NCI-H1417 treated with DMSO at 0.1 percent for 48 hours (cell line): ENCODE measurements at places on chromosomes 12 and 14.

DNA sequence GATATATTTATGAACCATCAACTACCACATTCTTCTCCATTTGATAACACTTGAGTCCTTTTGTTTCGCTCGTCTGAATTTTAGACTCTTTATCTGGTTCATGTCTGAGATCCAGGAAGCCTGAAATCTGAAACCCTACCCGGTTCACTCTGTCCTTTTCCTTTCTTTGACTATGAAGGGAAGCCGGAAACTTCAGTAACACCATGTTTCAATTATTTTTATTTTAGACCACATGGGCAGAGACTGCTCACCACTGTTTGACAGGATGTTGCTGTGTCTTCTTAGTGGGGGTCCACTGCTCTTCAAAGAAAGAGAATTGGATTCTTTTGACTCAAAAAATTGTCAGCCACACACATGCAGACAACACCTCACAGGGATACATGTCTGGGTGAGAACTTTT lies 331.9 kb upstream of the FLRT2 start:
- no peak for DNase-seq

DNA sequence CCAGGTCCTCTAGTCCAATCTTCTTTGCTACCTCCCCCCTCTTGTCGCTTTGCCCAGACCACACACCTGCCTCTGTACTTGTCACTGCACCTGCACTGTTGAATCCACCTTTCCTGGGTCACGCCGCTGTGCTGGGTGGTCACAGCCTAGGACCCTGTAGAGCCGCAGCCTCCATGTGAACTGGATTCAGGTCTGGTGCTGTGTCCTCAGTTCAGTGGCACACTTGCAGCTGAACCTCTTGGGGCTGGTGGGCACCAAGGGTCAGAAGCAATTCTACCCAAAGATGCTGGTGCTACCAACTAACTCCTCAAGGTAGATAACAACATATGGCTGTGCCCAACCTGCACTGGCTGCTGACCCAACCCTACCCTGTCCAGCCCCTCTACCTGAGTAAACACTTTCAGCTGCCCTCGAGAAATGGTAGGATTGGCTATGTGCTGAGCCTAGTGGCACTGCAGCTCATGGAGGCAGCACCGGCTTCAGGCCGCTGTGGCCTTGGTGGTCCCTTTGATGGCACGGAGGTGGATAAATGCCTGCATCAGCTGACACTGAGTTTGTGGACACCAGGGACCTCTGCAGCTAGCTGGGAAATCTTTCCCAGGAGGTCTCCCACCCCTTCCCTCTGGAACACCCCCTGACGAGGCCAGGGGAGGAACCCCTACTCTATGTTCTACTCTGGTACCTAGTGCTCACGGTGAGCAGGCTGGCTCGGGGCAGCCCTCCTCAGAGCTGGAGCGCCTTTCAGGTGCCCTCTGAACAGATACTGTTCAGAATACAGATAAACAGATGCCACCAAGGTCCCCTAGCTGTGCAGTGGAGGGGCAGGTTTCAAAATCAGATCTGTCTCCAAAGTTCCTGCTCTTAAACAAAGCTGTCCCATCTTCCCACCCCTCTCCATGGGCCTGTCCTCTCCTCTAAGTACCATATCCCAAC lies 14.3 kb downstream of the AGAP2 start:
- no peak for DNase-seq

GRCh38 chr12:51421266-51421884 lies 3.3 kb upstream of the SLC4A8 start:
- peak; percentile 56 for DNase-seq

DNA sequence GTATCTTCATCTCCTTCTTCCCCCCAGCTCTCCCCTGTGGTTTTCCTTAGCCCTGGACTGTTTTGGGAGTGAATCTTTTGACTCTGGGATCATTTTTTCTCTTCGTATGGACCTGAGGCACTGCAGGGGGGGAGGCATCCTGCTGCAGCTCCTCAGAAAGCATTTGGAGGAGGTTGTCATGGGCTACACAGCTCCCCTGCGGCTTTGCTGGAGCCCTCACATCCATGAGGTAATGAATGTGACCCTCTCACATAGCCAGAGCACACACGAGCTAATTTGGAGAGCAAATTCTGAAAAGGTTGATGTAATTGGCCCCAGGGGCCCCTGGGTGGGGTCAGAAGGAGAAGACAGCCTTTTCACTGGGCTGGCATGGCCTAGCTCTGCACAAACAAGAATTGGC lies 110.9 kb downstream of the PAH start:
- DNase-seq: no peak

GRCh38 chr12:57726151-57726883 lies 12.2 kb downstream of the AGAP2 start:
- DNase-seq: peak; percentile 47

DNA sequence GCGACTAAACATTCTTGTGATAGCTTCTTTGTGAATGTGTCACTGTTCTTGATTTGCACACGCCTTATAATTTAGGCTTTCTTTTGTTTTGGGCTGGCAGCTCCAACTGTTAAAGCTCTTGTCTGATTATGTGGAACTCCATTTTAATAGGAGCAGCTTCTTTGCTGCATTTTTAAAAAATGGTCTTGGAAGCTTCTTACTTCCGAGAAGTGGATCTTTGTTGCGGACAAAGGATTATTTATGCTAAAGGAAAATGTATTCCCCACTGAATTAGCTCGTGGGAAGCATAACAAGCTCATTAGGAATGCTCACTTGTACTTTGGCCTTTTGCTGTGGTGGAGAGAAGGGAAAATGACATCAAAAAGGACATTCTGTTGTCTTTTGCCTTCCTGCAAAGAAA lies 20.0 kb downstream of the GAS2L3 start:
- no peak for DNase-seq

DNA sequence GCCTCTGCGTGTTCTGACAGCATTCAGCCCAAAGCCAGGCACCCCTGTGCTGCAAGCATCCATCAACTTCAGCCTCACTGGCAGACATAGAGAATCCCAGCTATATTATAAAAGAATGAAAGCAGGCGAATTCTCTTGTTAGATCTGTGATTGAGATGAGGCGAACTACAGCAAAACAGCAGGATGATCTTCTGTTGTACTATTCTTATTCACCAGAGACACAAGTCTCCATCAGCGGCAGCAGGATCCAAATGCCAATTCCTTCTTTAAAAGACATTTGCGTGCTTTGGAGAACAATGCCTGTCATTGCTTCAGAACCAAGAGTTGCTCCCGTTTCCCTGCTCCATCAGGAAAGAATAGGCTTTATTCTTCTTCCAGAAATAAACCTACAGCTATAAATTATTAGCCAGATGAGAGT lies 188.9 kb downstream of the SLC41A2 start:
- DNase-seq: no peak

DNA sequence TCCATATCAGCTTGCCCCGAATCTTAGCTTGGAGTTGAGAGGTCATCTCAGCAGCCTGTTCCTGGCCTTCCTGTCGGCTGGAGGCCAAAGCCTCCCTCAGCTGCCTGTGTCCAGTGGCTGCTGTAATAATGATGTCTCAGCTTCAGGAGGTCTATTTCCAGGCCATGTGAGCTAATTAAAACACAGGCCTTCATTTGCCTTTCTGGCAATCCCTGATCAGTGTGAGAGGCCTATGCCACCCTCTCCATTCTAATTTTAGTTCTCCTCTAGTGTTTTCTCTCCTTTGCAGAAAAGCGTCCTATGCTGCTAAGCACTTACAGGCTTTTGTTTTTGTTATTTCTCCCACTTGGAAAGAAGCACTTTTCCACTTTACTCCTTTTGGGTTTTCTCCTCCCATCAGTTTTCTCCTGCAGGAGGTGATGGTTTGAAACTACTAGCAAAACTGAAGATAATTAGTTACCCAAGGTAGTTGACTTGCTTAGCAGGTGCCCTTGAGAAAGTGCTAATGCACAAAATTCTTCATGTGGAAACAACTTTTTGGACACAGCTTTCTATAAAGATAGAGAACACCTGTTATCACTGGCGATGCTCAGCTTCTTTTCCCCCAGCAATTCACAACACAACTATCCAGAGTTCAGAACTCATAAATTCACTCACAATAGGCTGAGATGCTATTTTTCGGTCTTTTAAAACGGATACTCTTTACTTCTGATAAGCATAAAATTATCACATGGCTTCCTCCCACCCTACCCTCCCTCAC lies 255.3 kb upstream of the GARIN6 start:
- no peak for DNase-seq

DNA sequence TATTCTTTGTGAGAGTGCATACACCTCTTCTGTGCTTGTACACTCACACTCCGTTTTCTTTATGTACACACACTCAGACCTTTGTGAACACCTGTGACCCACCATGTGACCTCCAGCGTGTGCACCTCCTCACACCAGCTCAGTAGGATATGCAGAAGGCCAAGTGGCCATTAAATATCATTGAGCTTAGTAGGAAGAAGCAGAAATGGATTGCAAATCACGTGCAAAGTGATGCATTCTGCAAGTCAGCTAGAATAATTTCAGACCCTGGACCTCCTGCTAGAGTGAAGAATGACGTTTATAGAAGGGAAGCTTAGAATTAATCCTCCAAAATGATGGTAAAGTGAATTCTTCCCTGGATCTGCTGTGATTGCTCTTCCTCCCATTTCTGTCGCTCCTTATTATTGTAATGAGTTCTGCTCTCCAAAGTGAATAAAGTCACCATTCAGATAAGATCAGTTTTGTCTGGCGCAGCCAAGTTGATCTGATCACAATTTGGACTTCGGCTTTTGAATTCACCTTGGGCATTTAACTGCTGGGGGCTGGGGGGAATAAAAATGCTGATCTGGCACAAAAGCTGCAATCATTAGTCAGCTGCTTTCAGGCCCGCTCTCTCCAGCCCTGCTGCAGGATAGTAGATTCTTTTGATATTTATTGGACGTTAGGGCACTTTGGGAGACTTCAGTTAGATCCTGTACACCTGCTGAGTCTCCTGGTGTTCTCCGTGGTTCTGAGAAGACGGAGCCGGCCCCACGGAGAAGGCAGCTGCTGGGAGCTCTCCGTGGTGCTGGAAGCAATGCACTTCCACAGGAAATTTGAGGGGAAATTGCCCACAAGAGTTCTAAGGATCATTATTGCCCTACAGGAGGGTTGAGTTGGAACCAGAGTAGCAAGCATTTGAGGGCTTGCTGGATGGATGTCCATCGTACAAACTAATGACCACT lies 12.4 kb upstream of the NRXN3 start:
- no peak for DNase-seq

- DNase-seq: no peak
Observed at GRCh38 chr12:64737539-64737938, 21.7 kb downstream of the GNS start.

DNA sequence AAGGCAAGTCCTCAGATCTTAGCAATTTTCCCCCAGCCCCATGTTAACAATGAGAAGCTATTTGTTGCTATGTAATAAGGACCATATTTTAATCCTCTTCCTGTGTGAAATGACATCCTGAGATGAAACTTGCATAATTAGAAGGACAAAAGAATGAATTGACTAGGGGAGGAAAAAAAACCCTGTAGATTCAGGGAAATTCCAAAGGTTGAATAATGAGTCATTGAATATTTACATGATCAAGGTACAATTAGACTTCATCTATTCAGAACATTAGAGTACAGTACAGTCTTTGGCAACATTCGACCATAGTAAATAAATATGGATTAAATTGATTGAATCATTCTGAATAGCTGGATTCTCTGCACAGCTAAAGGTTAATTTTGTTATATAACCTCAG lies 9.4 kb downstream of the MYBPC1 start:
- no peak for DNase-seq

- DNase-seq: no peak
Observed at GRCh38 chr14:88037325-88037724, 32.4 kb downstream of the GPR65 start.

- no peak for DNase-seq
Observed at GRCh38 chr12:124391340-124392261, 96.7 kb downstream of the RFLNA start.

DNA sequence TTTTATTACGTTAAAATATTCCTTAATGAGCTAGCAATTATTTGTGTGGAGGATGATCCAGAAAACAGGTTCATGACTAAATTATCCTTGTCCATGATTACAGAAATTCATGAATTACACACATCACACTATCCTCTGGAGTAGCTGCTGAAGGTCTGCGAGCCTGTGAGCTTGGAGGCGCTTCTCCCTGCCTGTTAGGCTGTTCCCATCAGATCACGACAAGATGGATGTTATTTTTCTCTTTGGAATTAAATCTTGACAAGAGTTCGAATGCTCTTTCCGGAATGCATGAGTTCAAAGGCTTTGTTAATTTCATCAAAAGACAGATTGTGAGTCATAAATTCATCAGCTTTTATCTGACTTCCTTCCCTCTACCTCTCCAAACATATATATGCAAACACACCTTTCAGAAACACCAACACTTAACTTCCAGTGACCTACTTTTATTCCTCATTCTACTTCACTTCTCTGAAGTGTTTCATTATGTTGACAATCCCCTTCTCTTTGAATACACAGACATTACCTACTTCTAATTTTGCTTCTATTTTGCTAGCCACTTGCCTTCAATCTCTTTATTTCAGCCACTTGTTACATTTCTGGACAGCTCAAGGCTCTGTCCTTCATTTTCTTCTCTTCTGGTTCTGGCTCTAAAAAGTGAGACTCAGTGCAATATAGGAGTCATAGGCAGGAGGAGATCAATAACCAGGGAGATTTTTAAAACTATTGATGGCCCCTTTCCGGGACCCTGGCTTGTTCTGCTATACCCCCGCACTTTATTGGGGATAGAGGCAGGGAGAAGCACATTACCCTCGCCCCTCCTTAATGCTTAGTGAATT lies 274.6 kb downstream of the BTG1 start:
- DNase-seq: no peak

DNA sequence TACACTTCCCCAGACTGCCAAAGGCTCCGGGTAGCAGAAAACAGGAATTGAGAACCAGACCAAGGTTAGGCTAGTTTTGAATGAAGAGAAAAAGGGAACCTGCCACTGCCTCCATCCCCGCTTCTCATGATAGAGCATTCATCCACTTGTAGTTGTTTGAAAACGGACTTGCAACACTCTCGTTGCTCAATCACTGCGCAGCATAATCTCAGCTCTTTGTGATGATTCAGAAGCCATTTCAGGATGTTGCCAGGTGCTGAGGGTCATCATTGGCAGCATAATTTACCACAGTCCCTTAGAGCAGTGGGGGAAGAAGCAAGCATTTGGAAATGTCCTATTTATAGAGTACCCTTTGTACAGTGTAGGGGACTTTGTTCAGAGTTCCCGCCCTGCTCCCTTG lies 25.6 kb downstream of the KCNK13 start:
- no peak for DNase-seq

DNA sequence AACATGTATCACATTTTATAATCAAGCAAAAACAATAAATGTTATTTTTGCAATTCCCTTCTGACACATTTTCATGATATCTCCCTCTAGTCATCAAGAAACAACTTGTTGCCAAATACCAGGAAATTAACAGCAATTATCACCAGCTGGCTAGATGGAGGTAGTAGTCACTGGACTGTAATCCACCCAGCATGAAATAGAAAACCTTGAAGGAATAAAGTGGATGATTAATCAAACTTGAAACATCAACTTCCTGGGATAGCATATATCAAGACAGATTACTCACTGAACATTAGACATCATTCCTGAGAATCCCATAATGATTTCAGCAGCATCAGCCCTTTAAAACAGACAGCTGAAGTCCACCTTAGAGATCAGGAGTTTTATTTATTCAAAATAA lies 259.0 kb downstream of the CCDC59 start:
- DNase-seq: no peak

- no peak for DNase-seq
Observed at GRCh38 chr12:19464192-19464580, 24.9 kb downstream of the AEBP2 start.
